ENCODE measurements at places on chromosomes 5 and 9. TPM values are rescaled to one million over a fixed set of nuclear protein-coding genes. Genes with fewer than 3 reads are reported as not detected.
A peak's percentile ranks its signal among the peaks of the same experiment; 100 is the strongest.

DNA sequence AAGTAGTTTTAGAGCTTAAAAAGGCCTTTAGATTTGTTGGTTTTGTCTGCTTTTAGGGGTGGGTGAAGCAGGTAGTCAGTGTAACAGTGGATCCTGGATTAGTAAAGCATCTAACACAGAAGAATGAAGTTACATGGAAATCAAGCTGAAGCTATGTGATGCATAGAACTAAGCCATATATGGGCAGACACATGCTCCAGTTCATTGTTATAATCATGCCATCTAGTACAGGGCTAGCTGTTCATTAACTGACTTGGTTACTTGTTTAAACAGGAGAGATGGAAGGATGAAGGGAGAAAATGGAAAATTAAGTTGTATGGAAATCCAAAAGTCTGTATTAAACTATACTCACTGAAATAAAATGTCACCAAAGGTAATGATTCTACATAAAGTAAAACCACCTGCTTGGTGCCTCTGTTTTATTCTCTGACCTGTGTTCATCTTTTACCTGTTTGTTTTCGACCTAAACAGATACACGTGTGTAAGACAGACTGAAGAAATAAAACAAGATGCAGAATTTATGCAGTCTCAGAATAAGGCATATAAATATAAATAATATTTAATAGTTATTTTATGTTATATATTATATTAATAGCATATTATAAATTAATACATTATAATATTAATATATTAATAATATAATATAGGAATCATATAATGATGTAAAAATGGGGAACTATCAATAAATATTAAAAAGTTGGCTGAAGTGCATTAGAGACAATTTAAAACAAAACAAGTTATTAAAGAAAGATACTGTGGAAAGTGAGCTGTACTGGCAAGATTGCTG is 33.9 kb downstream of the MRPS30 start:
- no peak overlapping the region for H3K27ac ChIP-seq
- no peaks in the 10 kb centered on the region for H3K27me3 ChIP-seq
- H3K4me3 ChIP-seq: no peak overlapping the region
- H3K36me3 ChIP-seq: peaks cover 16% of the 10 kb centered on the region

DNA sequence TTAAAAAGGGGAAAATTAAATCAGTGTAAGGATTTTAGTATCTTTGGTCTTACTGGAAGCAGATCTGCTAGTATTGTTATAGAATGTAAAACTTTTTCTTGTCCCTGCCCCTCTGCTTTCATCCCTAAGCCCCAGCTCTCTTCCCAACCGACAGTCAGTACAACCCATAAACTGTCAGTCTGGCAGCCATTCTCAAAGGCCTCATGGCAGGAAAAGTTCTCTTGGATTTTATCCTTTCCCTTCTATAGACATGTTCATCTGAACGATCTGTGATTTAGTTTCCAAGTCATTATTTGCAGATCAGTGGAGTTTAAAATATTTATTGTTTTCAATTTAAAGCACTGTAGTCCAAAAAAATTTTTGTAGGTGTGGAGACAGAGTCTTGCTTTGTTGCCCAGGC is 39.2 kb downstream of the ARRDC3 start:
- no peak overlapping the region for H3K27ac ChIP-seq
- H3K4me3 ChIP-seq: no peak overlapping the region
- H3K27me3 ChIP-seq: no peaks in the 10 kb centered on the region
- no peak for DNase-seq
- H3K4me1 ChIP-seq: no peaks in the 10 kb centered on the region
- H3K36me3 ChIP-seq: no peaks in the 10 kb centered on the region

- H3K27me3 ChIP-seq: peaks cover 2% of the 10 kb centered on the region
- DNase-seq: no peak
- no peak overlapping the region for H3K27ac ChIP-seq
- no peaks in the 10 kb centered on the region for H3K4me1 ChIP-seq
Observed at GRCh38 chr5:143659599-143660238, 152.2 kb upstream of the HMHB1 start.

DNA sequence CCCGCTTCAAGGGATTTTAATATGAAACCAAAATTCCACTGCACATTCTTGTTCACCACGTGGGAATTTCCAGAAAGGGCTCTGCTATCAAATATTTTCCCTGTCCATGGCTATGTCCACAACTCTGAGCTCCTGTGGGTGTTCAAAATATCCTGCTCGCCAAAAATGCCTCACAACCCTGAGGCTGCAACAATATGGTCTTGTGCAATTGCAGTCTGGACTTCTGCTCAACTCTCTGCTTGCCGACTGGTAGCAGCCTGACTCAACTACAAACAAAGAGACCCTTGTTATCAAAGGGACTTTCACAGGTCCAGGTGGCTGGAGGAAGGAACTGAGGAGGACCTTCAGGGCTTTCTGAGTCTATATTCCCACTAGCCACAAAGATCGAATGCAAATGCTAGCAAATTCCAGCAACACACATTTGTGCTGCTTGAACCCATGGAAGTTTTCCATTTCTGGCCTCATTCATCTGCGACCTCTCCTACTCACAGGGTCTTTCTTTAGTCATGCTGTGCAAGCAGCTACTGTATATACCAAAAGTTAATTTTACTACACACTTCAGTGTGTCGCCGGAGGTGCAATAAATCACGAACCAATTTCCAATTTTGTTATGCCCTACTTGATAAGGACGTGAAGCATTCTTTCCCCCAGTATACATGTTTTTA is 169.2 kb upstream of the SLC30A5 start:
- no peak overlapping the region for H3K27ac ChIP-seq
- no peaks in the 10 kb centered on the region for H3K36me3 ChIP-seq
- no peaks in the 10 kb centered on the region for H3K4me1 ChIP-seq
- no peak for DNase-seq
- H3K27me3 ChIP-seq: no peaks in the 10 kb centered on the region

GRCh38 chr5:66757834-66758371 is 161.7 kb downstream of the MAST4 start:
- H3K36me3 ChIP-seq: no peaks in the 10 kb centered on the region
- peaks cover 3% of the 10 kb centered on the region for H3K27me3 ChIP-seq
- DNase-seq: no peak
- H3K4me3 ChIP-seq: no peak overlapping the region
- H3K4me1 ChIP-seq: no peaks in the 10 kb centered on the region

DNA sequence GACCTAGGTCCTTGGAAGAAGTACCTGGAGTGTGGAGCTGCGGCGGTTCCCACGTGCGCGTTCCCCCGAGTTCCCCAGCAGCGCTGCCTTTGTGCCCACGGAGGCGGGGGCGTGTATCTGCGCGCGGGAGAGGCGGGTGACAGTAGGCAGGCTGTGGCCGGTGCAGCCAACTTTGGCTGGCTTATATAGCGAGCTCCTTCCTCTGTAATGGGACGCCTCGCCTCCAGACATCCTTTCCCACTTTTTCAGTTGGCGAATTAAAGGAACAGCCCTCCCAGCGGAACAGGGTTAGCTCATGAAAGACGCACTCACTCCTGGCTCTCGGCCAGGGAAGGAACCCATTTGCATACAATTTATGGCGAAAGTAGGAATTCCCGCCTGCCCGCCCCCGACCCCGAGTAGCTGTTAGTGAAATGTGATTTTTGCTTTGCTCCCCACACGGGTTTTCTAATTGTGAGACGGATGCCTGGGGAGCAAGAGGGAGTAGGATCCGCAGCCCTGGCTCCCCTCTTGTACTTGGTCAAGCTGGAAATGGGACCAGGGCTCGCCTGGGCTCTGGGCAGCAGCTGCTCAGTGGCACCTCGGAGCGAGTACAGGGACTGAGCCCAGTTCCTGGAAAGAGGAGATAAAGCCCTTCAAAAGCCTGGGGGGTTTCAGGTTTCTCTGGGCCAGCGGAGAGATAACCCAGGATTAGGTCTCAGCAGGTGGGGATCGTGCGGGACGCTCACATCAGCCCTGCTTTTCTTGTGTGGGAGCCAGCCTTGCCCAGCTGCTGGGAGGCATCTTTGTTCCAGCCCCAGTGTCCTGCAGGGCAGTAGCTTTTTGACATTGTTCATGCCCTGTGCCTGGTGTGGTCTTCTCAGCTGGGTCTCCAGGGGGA is at the start of gene TNC:
Gene TNC, minus strand, starts transcription at position 159 of the 880 bp plus-strand sequence. CDS start 27,139 bp downstream, outside the sequence.
- H3K4me3 ChIP-seq: no peak within 1 kb of the TSS
- H3K36me3 ChIP-seq: no peaks in the 10 kb centered on the region
- H3K4me1 ChIP-seq: peaks cover 8% of the 10 kb centered on the region

GRCh38 chr9:113530022-113530635 is 66.6 kb downstream of the RGS3 start:
- DNase-seq: no peak
- H3K36me3 ChIP-seq: peaks cover 2% of the 10 kb centered on the region
- no peaks in the 10 kb centered on the region for H3K4me1 ChIP-seq
- H3K4me3 ChIP-seq: no peak overlapping the region

DNA sequence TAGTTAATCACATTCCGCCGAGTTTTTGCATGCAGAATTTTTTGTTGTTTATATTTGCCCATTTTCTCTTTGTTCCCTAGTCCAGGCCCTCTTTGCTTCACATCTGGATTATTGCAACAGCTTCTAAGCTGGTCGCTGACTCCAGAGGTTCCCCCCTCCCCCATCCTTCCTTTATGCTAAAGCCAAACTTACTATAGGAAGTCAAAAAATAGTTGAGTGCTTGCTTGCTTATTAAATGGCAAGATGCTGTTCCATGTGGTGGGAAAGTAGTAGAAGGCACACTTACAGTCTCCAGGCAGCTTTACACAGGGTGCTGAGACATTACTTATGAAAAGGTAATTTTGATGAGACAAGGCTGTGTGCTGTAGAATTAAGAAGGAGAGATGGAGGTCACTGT is 1.3 kb downstream of the ZBTB34 start:
- peak overlapping the region; percentile 29 for H3K27ac ChIP-seq
- no peaks in the 10 kb centered on the region for H3K27me3 ChIP-seq
- peak; percentile 24 for DNase-seq
- peak overlapping the region; percentile 81 for H3K4me3 ChIP-seq
- H3K4me1 ChIP-seq: peaks cover 20% of the 10 kb centered on the region
- H3K36me3 ChIP-seq: peaks cover 1% of the 10 kb centered on the region

GRCh38 chr5:139915834-139916233 is 120.2 kb downstream of the PSD2 start:
- no peaks in the 10 kb centered on the region for H3K36me3 ChIP-seq
- DNase-seq: no peak
- H3K4me3 ChIP-seq: no peak overlapping the region
- H3K27me3 ChIP-seq: peaks cover 12% of the 10 kb centered on the region
- no peaks in the 10 kb centered on the region for H3K4me1 ChIP-seq

DNA sequence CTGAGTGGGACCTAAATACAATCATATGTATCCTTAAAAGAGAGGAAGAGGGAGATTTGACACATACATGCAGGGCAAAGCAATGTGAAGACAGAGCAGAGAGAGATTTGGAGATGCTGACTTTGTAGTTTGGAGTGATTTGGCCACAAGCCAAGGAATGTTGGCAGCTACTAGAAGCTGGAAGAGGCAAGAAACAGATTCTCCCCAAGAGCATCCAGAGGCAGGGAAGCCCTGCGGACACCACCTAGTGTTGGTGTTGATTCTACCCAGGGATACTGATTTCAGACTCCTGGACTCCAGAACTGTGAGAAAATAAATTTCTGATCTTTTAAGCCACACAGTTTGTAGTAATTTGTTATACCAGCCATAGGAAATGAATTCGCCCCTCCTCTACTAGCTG is 64.9 kb upstream of the OSMR start:
- no peak overlapping the region for H3K27ac ChIP-seq
- no peak overlapping the region for H3K4me3 ChIP-seq
- H3K36me3 ChIP-seq: no peaks in the 10 kb centered on the region
- DNase-seq: no peak
- peaks cover 20% of the 10 kb centered on the region for H3K27me3 ChIP-seq

- no peak overlapping the region for H3K27ac ChIP-seq
- no peak overlapping the region for H3K4me3 ChIP-seq
- H3K4me1 ChIP-seq: peaks cover 12% of the 10 kb centered on the region
- no peak for DNase-seq
Observed at GRCh38 chr5:139138109-139138508, 60.1 kb downstream of the SIL1 start.

DNA sequence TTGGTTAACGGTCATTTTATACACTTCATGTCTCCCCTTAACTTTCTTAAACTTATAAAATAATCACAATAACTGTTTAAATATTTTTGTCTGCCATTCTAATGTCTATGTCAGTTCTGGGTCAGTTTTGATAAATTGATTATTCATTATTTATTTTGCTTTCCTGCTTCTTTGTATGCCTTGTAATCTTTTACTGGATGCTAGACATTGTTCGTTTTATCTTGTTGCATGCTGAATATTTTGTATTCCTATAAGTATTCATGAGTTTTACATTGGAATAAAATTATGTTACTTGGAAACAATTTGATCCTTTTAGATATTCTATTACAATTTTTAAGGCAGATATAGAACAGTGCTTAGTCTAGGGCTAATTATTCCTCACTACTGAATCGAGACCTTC is 952.0 kb downstream of the NR2F1-AS1 start:
- H3K27me3 ChIP-seq: no peaks in the 10 kb centered on the region
- no peak overlapping the region for H3K4me3 ChIP-seq
- no peak overlapping the region for H3K27ac ChIP-seq
- no peaks in the 10 kb centered on the region for H3K4me1 ChIP-seq

GRCh38 chr5:125465703-125466102 is 719.3 kb upstream of the ZNF608 start:
- H3K4me3 ChIP-seq: no peak overlapping the region
- no peak for DNase-seq

DNA sequence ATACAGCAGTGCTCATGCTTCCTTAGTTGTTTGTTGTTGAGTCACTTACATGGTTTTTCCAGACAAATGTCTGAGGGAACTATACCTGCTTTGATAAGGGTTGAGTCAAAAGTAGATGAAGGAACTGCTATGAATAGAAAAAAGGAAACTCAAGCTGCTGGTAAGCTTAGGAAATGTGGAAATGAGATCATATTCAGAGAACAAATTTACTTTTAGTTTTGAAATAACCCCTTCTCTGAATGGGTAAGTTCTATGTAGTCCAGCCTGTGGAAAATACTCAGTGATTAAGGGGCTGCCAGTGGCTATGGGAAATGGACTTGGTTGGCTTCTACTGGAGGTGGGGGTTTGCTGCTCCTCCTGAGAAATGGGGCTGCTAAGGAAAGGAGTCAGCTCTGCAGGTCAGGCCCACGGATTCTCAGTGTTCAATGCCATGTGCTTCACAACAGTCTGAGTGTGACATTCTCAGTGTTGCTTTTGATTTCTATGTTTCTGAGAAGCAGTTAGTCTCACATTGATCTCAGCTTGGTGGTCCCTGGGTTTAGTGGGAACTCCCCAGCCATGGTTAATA is 47.7 kb upstream of the GLRX start:
- peak overlapping the region; percentile 68 for H3K4me3 ChIP-seq
- H3K27ac ChIP-seq: peak overlapping the region; percentile 99
- H3K36me3 ChIP-seq: no peaks in the 10 kb centered on the region

DNA sequence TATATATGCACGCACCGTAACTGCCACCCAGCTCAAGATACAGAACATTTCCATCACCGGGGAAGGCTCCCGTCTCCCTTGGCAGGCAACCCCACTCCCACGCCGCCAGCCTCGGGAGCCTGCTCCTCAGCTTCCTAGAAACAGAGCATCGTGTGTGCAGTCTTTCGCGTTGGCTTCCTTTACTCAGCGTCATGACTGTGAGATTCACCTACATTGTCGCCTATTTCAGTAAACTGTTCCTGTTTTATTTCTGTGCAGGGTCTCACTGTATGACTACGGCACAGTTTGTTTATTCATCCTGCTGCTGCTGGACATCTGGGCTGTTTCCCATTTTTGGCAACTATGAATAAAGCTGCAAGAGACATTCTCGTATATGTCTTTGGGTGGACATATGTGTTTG is 90.7 kb downstream of the STK10 start:
- no peak overlapping the region for H3K4me3 ChIP-seq
- DNase-seq: no peak
- H3K4me1 ChIP-seq: peaks cover 2% of the 10 kb centered on the region
- H3K36me3 ChIP-seq: peaks cover 17% of the 10 kb centered on the region

Gene PRPF4
- 44.3 TPM for total RNA-seq

Gene C9
- total RNA-seq: not detected

Gene C1QTNF2
- total RNA-seq: not detected

Gene F2RL2
- total RNA-seq: not detected

Gene EGFL7
- 0.25 TPM for total RNA-seq

Gene ACER2
- total RNA-seq: 2.0 TPM

Measured in activated naive CD4-positive, alpha-beta T cell treated with anti-CD3 and anti-CD28 coated beads for 36 hours (primary cell).